ENCODE measurements at places on chromosomes 7 and 10.
A peak's percentile ranks its signal among the peaks of the same experiment; 100 is the strongest.

GRCh38 chr10:76130892-76131291 is 699.5 kb downstream of the LRMDA start:
- DNase-seq: no peak

DNA sequence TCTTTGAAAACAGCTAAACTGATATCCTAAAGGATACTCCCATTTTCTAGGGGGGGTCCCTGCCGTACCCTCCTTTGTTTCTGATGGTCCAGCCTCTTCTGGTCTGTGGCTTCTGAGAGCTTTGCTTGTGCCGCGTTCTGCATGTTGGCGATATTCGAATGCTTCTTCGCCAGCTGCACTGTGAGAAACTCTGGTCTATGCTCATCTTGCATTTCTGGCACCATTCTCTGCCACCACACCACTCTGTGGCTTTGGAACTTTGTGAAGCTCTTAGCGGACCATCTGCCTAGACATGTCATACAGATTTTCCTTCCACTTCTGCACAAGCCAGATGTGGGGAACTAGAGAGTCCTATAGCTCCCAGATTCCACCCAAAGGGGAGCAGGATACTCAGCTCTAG is 197.2 kb downstream of the REEP3 start:
- DNase-seq: no peak

DNA sequence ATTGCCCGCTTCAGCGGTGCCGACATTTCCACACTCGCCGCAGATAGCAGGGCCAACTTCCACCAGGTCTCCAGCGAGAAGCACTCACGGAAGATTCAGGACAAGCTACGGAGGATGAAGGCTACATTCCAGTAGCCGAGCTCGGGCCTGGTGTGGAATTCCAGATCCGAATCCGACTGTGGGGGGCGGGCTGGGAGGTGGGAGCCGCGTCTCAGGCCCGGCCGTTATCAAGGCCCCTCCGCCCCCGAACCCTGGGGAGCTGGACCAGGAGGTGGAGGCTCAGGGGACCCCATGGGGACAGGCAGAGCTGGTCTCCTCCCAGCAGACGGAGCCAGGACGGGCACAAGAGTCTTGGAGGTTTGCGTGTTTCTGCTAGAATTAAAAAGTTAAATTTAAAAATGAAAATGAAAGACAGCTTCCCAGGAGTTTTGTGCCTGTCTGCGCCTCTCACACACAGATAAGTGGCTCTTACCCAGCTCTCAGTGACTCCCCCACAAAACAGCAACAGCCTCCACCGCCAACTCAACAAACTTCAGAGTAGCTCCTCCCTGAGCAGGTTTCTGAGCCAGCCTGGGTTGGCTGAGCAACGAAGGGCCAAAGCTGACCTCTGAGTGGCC is 5.2 kb upstream of the UTF1 start:
- DNase-seq: no peak

DNA sequence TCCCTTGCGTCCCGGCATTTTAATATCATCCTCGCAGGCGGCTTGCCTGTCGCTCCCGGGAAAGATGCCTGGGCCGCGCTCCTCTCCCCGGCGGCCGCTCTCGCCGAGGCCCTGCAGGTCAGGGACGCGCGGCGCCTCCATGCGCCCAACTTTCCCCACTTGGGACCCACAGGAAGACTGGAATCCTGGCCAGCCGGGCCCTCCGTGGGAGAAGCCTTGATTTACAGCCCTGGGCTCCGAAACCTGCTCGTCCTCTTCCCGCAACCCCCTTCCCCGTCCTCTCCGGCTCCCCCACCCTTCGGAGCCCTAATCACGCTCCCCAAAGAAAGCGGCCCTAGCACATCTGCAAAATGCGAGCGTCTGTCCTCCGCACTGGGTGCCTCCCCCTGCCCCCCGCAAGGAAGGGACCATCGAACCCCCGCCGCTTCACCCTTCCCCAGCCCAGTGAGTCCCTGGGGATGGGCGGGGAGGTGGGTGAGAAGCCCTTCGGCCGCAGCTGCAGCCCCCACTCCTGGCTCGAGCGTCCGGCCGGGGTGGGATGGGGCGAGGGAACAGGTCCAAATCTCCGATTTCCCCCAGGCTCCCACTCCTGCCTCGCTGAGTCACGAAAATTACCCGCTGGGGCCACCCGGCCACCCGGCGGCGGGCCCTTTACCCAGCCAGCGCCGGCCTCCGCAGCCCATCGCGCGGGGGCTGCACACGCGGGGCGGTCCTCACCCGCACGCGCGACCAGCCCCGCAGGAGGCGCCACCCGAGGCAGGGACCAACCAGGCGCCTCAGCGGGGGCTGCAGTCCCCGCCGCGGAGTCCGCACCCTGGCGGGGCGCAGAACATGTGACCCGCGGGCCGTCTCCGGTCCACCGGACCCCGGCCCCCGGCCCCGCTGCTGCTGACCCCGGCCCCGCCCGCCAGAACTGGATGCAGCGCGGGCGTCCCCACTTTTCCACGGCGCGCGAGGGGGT is 695 bp downstream of the HSPA12A start:
- no peak for DNase-seq

DNA sequence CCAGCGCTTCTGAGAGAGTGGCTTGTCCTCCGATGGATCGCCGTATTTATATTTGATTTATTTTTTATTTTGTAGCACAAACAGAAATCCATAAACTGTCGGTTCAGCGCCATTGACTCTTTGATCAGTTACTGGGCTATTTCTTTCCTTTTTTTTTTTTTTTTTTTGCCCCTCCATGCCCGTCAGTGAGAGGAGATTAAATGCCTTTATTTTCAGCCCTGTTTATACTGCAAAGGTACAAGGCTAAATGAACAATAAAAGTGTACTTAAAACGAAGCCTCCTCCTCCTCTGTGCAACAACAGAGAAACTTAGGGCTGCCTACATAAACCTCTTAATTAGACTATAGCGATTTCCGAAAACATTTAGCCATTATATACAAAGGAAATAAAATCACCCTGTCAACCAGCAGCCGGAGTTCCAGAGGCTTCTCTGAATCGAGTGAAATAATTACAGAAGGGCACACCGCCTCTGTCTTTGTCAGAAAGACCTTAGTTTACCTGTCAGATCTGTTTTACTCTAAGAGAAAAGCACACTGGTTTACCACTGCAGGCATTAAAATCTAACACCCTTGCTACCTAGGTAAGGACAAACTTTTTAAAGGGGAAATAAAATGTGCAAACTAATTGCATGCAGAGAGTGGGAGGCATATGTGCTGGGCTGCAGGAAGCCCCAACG is 3.5 kb downstream of the EBF3 start:
- DNase-seq: no peak

GRCh38 chr10:76946270-76946669 is 691.3 kb downstream of the KCNMA1 start:
- DNase-seq: no peak

DNA sequence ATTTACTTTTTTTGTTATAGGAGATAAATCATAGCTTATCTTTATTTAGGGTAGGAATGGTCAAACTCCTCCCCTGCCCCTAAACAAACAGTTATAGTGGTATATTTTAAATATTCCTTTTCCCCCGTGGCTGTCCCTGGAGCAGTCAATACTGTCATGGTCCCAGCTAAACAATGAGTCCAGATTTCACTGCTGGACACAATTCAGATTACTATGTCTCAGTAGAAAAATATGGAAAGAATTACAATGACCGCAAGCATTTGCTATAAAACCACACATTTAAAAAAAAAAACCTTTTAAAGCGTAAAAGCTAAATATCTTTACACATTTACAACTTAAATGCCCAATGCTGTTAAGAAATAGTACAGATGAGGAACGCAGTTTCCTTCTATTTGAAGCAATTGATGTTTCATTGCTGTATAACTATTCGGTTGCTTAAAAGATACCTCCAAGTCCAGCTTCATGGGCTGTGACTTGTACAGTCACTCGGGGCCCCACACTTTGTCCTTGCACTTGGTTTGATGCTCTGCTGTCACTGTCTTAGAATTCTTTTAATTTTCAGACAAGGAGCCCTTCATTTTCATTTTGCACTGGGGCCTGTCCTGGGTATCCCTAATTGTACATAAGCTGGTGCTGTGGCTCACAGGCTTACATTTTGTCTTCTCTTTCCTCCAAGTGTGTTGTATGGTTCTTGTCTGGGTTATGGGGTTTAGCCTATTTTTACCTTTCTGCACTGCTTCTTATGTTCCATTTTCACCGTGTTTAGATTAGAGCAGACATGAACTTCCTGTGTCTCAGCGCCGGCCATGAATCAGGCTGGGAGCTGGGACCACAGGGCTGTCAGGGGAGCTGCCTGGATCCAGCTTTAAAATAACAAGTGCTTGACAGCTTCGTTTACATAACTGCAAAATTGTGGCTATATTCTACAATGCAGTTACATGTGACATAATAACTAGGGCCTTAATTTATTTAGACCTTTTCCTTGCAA is 530.2 kb upstream of the FZD8 start:
- no peak for DNase-seq

DNA sequence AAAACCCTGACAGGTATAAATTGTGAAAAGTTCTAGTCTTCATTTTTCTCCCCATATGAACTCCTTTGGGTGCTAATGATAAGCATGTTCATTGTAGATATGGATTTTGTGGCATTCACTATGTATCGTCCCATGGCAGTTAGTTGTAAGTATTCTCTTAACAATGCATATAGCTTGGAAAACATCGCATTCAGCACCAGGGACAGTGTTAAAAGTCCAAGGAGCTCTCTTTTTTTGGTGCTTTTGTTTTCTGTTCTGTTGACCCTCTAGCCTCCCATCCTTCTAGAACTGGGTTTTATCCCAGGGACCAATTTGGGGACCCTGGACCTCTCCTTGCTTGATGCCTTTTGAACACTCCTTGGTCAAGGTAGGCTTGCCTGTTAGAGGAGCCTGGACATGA is 37.7 kb downstream of the INSYN2A start:
- DNase-seq: no peak

DNA sequence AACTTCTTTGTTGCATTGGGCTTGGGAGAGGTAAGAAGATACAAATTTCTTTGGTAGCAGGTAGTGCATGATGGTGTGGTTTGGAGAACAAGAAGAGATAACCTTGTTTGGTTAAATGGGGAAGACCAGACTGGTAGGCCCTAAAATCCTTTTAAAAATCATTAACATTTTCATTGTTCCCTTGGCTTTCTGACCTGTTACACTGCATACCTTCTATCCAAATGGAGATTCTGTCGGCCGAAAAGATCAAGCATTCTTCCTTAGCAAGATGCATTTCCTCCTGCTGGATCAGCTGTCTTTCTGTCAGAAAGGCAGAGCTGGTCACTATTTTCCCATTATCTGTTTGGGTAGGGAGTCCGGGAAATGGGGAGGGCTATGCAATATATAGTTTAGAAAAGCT is 33.7 kb downstream of the AGK start:
- no peak for DNase-seq

GRCh38 chr7:27840313-27840712 is 100.4 kb downstream of the TAX1BP1 start:
- peak; percentile 6 for DNase-seq

DNA sequence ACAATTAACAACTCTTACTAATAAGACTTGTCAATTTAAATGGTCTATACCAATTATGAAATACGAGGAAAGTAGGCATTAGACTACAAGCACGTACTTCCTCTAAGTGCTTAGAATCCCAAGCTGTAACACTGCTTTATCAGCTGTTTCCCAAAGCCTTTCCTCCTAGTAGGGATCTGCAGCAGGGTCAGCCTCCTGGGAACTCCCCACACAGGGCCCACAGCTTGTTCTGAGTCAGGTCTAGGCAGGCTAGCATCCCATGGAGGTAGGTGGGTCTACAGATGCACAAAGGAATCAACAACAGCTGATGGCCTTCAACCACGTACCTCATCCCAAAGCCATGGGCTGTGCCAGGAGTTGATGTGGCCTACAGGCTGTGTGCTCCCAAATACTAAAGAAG is 14.7 kb downstream of the MMS19 start:
- no peak for DNase-seq

GRCh38 chr7:50330696-50331095 is 26.2 kb downstream of the IKZF1 start:
- DNase-seq: no peak

DNA sequence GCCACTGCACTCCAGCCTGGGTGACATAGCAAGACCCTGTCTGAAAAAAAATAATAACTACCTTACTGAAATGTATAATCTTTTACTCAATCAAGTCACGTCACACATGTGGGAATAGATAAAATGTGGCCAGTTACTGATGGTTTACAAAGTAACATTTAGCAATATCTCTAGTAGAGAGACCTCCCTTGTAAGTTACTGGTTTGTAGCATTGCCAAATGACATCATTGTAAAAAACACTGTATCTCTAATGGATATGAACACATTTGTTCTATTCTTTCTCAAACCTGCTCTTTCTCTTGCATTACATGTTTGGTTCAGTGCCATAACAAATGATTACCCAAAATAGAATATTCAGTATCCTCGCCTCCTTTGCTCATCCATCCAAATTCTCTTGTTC is 18.8 kb downstream of the TET1 start:
- DNase-seq: no peak

- DNase-seq: no peak
Observed at GRCh38 chr7:5077740-5078139, 32.1 kb downstream of the RBAK start.

DNA sequence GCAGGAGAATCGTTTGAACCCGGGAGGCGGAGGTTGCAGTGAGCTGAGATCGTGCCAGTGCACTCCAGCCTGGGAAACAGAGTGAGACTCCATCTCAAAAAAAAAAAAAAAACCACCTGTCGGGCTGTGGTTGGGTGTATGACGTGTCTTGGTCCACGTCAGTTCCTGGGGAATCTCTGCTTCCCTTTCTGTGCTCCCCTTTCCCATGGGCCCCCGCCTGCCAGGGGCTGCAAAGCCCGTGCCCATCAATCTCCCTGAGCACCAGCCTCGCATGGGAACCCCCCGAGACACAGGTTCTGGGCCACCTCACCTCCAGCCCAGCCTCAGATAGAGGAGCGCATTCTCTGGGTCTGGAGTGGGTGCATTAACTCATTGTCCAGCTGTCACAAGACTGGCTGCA is 2.3 kb upstream of the SH2B2 start:
- no peak for DNase-seq

- DNase-seq: no peak
Observed at GRCh38 chr10:1183033-1183396, 126.8 kb downstream of the WDR37 start.

All from activated T-cell treated with anti-CD3 and anti-CD28 coated beads for 48 hours (primary cell).